ENCODE measurements at places on chromosomes 11 and 22.

DNA sequence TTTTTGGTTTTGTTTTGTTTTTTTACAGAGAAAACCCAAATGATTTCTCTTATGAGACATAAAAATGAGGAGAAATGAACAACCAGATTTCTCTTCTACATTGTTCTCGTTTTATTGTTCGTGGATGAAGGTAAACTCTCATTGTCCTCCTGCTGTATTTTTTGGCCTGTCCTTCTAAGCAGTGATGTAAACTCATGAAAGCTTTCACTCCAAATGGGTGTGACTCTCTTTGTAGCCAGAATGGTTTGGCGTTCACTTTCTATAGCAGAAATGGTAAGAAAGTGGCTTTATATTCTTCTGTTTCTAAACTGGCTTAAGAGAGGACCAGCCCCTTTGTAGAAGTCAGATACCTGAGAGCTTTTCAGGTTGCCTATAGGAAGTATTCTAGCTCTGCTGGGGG, 15.5 kb upstream of the BMAL1 start:
- DNase-seq, result no peak

DNA sequence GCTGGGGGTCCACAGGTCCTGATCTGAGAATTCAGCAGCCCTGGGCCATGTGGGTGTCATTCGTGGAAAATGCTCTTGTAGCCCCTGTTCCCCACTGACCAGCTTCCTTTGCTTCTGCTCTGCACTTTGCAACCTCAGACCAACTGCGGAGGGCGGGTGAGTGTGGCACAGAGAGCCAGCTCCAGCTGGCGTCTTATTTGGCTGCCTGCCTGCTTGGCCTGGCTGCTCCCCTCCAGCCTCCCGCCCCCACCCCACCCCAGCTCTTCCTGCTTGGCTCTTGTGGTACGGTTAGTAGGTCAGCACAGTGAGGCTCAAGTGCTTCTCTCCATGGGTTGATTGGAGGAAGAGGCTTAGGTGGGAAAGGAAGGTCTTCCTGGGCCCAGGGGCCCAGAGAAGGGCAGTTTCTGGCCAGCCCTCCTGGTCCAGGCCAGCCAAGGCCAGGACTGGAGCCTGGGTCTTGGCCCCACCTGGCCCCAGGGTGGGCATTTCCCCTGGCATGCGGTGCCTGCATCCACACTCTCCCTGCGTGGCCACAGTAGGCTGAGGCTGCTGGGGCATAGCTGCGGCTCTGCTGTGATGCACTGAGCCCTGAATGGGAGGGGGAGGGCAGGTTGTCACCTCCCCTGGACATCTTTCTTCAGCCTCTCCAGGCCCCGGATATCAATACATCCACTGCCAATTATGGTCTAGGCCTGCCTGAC, 26.5 kb downstream of the MYO7A start:
- DNase-seq, result no peak

GRCh38 chr11:1047595-1048156, 11.2 kb upstream of the MUC6 start:
- DNase-seq, result no peak

GRCh38 chr22:37057226-37057625, 5.7 kb downstream of the KCTD17 start:
- DNase-seq, result no peak

DNA sequence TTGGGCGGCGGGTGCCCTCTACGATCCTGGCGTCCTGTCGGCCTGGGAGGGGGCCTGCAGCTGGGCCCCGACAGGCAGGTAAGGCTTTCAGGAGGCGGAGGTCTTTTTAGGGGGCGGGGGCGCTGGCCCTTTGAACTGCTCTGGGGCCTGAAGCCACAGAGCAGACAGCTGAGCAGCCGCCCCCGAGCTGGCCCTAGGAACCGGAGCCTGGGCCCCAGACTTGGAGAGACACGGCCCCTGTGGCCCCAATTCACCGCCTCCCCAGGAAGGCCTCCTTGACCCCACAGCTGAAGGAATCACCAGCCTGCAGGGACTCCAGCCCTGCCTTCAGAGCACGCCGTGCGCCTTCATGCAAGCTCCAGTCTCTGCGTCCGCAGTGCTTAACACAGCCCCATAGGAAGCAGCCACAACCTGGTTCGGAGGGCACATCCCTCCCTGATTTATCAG, 618 bp upstream of the CERK start:
- DNase-seq, result no peak

DNA sequence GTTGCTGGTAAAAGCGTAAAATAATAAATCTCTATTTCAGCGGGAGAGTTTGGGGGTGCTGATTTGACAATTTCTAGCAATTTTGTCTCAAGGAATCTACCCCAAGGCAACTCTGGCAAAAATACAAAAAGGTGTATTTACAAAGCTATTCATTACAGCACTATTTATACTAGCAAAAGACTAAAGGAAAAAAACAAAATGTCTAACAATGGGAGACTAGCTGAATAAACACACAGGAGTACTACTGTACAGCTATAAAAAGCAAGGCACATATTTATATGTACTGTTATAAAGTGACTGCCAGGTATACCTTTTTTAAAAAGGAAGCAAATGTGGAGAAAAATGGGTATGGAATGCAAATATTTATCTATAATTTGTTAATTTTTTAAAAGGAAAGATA, 32.7 kb downstream of the SLC35F2 start:
- DNase-seq, result no peak

DNA sequence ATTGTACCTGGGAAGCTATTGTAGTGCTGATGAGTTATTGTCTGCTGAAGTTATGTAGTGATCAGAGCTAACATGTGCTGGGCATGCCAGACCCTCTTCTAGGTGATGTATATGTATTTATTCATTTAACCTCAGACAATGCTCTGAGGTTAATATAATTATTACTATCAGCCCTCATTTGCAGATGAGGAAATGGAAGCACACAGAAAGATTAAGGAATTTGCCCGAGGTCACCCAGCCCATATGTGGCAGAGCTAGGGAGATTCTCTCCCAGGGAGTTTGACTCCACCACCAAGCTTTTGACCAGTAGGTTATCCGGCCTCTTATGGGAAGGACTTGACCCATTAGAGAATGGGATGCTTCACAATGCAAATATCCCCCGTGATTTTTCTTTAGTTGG, 114.2 kb upstream of the NAV2 start:
- DNase-seq, result no peak

DNA sequence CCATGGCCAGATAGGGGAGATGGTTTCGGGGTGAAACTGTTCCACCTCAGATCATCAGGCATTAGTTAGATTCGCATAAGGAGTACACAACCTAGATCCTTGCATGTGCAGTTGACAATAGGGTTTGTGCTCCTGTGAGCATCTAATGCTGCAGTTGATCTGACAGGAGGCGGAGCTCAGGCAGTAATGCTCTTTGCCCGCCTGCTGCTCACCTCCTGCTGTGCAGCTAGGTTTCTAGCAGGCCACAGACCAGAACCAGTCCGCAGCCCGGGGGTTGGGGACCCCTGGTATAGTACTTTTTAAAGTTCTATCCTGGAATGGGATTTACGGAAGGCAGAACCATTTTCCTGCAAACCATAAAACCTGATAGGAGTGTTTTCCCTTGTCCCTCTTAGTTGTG, 54.6 kb downstream of the POLD3 start:
- DNase-seq, result no peak

DNA sequence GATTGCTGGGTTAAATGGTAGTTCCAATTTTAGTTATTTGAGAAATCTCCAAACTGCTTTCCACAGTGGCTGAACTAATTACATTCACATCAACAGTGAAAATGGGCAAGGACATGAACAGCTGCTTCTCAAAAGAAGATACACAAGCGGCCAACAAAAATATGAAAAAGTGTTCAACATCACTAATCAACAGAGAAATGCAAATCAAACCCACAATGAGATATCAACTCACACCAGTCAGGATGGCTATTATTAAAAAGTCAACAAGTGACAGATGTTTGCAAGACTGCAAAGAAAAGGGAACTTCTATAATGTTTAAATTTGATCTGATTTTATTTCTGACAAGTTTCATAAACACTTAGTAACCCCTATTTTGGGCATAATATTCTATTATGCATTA, 537.5 kb downstream of the DLG2 start:
- DNase-seq, result no peak

All from DMS 273 treated with DMSO at 0.1 percent for 48 hours (cell line).